ENCODE measurements at places on chromosomes 13 and 19.
A peak's percentile ranks its signal among the peaks of the same experiment; 100 is the strongest.

DNA sequence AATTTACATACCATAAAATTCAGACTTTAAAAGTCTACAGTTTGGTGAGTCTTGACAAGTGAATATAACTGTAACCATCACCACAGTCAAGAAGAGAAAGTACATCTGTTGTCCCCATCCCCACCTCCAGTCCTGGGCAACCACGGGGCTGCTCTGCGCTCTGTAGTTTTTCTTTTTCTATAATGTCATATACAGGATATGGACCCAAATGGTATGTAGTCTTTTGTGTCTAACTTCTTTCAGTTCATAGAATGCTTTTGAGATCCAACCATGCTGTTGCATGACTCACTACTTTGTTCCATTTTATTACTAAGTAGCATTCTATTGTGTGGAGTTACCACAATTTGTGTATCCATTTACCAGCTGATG lies 103.9 kb downstream of the DOCK9 start:
- no peak for DNase-seq

GRCh38 chr13:99288089-99288488 lies 19.1 kb downstream of the GPR183 start:
- DNase-seq = no peak

DNA sequence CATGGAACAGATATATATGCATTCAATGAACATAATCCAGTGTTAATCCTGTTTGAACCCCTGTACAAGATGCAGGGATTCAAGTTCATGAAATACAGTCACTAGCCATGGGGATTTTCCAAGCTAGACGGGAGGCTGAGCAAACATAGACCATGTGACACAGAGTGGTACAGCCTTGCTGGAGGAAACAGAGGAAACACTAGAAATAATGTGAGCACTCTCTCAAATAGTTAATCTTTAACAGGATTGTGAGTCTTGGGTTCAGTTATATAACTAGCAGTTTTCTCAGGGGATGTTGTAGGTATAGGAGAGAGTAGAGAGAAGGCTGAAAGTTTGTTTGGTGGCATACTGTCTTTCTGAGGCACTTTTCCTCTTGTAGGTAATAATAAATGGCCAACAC lies 13.9 kb upstream of the LGALS16 start:
- DNase-seq = no peak

DNA sequence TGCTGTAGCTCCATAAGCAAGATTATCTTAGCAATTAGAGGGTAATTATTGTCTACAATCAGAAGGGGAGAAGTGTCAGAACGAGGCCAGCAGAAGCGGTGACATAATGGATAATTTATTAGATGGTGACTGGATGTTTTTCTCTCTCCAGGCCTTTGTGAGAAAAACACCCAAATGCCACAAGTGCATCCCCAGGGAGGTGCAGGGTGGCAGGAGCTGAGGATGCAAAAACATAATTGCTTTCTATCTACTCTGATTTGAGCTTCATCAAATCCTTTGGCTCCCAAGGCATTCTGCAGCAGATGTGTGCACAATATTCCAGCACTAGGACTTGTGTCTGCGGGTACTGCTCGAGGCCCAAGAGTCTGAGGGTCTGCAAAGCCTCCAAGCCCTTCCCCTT lies 220.1 kb upstream of the SERP2 start:
- no peak for DNase-seq

DNA sequence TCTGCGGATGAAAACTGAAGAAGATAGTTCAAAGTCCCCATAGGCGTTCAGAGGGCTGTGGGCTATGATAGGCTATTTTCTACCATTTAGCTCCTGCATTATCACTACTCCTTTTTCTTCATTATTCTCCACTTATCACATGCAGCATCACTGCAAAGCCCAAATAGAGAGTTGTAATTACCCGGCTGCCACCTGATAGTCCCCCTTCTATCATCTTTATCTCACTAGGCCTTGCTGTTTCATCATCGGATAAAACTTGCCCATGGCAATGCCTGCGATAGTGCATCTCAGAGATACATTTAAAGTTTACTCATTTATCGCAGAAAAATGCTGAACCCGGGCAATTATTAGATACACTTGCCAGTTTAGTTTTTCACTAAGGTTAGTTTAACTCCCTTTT lies 82.9 kb upstream of the SOX21 start:
- DNase-seq = no peak

GRCh38 chr13:44573071-44573470 lies 3.1 kb downstream of the TSC22D1 start:
- no peak for DNase-seq

DNA sequence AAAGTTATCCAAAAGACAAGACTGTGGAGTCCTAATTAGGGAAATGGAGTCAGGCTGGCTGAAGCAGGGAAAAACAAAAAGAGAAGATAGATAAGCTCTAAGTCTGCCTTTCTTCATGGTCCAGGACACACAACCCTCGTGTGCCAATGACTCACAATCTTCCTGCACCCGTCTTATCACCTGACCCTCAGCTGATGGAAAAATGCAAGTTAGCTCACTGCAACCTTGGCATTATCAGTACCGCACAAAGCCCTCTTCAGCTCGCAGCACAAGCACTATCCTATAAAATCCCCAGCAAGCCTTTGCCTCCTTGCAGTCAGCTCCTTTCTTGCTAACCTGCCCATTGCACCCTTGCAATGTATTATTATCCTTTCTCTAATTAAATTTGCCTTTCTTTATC lies 4.3 kb downstream of the OR7A5 start:
- DNase-seq = no peak

- DNase-seq = no peak
Measured at GRCh38 chr13:50283017-50283416, 267.8 kb downstream of the KCNRG start.

DNA sequence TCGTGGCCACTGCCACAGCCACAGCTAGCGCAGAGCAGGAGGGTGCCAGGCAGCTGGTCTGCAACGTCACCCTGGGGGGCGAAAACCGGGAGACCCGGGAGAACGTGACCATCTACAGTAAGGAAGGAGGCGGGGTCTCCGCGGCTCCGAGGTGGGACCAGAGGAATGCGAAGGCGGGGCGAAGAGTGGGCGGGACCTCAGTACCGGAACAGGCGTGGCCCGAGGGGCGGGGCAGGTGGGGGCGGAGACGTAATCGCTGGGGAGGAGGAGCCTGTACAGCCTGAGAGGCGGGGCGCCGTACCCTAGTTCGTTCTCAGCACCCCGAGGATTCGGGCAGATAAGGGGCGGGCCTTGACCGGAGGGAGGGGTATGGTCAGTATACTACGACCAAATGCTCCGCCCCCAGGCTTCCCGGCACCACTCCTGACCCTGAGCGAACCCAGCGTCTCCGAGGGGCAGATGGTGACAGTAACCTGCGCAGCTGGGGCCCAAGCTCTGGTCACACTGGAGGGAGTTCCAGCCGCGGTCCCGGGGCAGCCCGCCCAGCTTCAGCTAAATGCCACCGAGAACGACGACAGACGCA lies 2.5 kb downstream of the ICAM5 start:
- DNase-seq = peak; percentile 66

- no peak for DNase-seq
Measured at GRCh38 chr19:47494211-47494547, 10.2 kb upstream of the KPTN start.

DNA sequence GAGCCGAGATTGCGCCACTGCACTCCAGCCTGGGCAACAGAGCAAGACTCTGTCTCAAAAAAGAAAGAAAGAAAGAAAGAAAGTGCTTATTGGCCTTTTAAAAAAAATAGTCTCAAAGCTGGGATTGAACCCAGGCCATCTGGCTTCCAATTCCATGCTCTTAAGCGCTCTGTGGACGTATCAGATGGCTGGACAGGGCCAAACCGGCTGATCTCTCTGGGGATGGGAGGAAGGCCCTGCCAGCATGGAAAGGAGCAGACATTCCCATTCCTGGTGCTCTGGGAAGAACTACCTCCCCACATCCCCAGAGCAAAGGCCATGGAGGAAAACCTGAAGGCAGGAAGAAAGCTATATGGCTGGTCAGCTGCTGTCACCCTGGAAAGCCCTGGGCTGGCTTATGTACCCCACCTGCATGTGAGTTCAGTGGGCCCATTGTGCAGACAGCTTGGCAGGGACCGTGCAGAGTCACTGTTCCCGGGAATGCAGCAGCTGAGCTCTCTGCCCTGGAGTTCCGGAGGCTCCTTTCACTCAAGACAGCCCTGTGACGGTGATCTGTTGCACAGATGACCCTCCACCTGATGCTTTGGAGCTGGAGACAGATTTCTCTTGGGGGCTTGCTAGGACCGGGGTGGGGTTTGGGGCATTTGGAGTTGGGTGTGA lies 84.3 kb downstream of the SIPA1L3 start:
- DNase-seq = no peak

DNA sequence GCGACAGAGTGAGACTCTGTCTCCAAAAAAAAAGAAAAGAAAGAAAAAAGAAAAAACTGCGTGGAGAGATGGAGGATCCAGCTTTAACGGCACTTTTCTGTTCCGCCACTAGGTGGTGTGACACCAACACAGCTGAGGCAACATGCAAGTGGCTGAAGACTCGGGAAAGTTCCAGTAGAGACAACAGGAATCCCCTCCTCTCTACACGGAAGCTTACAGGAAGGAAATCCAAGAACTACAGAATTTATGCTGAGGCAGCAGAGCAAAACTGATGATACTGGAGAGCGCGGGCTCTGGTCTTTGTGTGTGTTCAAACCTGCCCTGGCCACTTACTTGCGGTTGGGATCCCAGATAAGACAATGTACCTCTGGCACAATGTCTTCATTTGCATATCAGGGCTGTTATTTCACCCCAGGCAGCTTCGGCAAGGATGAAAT lies 9.9 kb downstream of the RANBP3 start:
- no peak for DNase-seq

DNA sequence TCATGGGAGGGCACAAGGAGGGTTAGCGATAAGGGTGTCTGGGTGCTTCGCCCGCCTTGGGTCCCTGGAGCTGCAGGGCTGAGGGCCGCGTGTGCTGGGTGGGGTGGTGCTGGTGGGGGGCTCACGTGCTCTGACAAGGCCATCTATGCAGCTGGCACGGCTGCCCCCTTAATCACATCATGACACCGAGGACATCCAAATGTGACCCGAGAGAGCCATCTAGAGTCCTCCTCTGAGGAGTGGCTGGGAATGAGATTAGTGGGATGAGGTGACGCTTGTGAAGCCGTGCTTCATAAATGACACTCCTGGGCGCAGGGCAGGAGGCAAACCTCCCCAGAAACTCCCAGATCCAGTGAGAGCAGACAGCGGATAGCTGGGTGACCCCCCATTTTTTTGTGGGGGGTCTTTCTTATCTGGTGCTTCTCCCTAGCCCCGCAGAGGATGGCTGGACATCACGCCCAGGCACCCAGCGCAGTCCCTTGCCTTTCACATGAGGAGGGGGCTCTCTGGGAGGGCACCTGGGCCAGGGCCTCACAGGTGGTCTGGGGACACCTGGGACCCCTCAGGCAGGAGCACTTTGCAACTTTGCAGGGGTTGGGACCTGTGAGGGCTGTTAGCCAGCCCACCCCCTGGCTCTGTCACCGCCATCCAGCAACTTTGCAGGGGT lies 6.6 kb downstream of the FZR1 start:
- no peak for DNase-seq

GRCh38 chr13:36275190-36276002 lies 22.2 kb downstream of the CCDC169 start:
- DNase-seq = no peak

- DNase-seq = no peak
Measured at GRCh38 chr19:48708471-48708870, 11.1 kb downstream of the MAMSTR start.

DNA sequence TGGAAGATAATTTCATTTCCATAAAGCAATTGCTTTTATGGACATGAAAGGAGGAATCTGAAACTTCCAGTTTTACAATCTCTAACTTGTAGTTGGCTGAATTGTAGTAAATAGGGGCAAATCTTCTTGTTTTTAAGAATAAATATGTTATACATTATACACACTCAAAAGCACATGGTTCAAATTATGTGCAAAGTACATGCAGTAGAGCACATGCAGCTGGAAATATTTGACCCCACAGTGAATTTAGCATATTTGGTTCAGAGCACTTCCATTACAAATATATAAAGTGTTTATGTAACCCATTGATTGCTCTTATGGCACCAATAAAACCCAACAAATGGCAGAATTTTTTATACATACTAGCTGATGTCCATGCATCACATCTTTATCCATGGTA lies 180.5 kb downstream of the IRS2 start:
- no peak for DNase-seq

DNA sequence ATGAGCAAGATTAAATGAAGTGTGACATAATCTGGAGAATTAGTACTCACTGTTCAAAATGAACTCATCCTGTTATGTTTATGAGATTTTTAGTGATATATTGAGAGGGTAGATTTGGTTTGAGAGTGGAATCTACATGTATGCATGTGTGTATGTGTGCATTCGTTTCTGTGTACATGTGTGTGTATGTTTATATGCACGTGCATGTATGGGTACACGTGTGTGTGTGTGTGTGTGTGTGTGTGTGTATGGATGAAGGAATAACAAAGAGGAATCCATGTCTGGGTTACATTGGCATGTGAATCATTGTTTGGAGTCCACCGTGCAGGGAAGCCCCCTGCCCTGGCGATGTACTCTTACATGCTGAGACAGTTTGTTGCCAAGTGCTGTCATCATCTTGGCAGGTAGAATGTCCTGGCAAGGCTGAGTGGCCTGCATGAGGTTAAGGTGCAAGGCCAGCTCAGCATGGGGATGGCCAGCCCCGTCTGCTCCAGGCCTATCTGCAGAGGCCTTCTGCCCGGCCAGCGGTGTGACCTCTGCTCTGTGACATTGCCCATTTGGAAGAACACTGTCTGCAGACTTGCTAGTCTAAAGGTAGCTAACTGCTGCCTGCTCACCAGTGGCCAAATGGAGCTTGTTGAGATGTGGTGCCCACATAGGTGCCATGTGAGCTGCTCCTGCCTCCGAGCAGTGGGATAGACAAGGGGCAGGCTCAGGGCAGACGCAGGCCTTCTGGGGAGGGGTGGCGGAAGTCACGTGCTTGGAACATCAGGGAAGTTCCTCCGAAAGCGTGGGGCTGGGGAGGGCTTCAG lies 222.3 kb downstream of the TEX29 start:
- DNase-seq = no peak

- no peak for DNase-seq
Measured at GRCh38 chr13:99527301-99527700, 26.0 kb downstream of the TM9SF2 start.

DNA sequence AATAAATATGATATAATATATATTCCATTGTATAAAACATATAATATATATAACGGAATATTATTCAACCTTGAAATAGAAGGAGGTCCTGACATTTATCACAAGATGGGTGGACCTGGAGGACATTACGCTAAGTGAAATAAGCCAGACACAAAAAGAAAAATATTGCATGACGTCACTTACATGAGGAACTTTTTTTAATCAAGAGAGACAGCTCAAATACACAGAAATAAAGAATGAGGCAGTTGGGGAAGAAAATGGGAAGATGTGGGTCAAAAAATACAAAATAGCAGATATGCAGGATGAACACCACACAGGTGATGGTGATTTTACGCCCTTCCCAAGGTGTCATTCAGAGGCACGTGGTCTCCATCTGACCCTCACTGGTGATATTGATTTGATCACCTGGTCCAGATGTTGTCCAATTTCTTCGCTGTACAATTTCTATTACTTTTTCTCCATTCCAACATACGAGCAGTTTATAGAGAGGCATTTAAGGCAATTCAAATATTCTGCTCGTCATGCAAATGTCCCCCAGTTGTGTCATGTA lies 513 bp upstream of the ZNF317 start:
- DNase-seq = no peak

All from stimulated activated CD8-positive, alpha-beta memory T cell treated with anti-CD3 and anti-CD28 coated beads, Interleukin-12 subunit alpha, Interleukin-12 subunit beta, amount 100 ng/mL, for 1 hour (primary cell).